ENCODE measurements at places on chromosomes 12 and 14.

DNA sequence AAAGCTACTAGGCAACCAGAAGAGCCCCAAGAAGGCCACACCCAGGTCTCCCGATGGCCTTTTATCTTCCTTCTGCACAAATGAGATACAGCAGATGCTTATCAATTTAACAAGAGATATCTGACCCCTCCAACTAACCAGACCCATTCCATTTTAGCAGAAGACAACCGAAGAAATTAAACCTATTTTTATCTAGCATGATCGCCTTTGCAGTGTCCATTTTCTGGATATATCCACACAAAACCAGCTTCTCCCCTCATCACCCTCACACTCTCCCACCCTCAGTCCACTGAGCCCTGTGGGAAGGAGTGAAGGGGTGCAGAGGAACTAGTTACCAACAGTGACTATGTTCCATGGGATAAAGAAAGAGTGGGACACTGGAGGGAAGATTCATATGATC is 20.9 kb upstream of the DHRS4 start:
- no peak for DNase-seq
- no peak overlapping the region for H3K27ac ChIP-seq
- no peaks in the 10 kb centered on the region for H3K4me1 ChIP-seq
- peaks cover 2% of the 10 kb centered on the region for H3K27me3 ChIP-seq

GRCh38 chr14:30180219-30180618 is 252.6 kb upstream of the PRKD1 start:
- H3K4me1 ChIP-seq = no peaks in the 10 kb centered on the region
- H3K27me3 ChIP-seq = no peaks in the 10 kb centered on the region
- no peak for DNase-seq
- no peak overlapping the region for H3K27ac ChIP-seq
- no peak overlapping the region for H3K4me3 ChIP-seq
- H3K36me3 ChIP-seq = no peaks in the 10 kb centered on the region

DNA sequence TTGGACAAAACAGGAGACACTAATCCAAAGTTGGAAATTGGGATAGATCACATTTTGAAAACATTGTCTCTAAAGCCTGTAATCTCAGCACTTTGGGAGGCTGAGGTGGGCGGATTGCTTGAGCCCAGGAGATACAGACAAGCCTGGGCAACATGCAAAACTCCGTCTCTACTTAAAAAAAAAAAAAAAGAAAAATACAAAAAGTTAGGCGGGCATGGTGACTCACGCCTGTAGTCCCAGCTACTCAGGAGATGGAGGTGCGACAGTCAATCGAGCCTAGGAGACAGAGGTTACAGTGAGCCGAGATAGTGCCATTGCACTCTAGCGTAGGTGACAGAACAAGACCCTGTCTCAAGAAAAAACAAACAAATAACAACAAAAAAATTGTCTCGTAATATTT is 152.1 kb downstream of the MGAT4C start:
- no peaks in the 10 kb centered on the region for H3K36me3 ChIP-seq
- no peaks in the 10 kb centered on the region for H3K27me3 ChIP-seq
- no peak overlapping the region for H3K4me3 ChIP-seq
- DNase-seq = no peak

- H3K36me3 ChIP-seq = peaks cover 9% of the 10 kb centered on the region
- peaks cover 28% of the 10 kb centered on the region for H3K4me1 ChIP-seq
- no peak overlapping the region for H3K4me3 ChIP-seq
- no peak overlapping the region for H3K27ac ChIP-seq
- DNase-seq = no peak
- no peaks in the 10 kb centered on the region for H3K27me3 ChIP-seq
Observed at GRCh38 chr12:46265102-46265501, 3.7 kb downstream of the SLC38A1 start.

GRCh38 chr12:50545786-50546185 is 41.0 kb downstream of the DIP2B start:
- H3K27ac ChIP-seq = no peak overlapping the region
- DNase-seq = no peak
- no peak overlapping the region for H3K4me3 ChIP-seq
- H3K36me3 ChIP-seq = no peaks in the 10 kb centered on the region
- peaks cover 17% of the 10 kb centered on the region for H3K4me1 ChIP-seq

DNA sequence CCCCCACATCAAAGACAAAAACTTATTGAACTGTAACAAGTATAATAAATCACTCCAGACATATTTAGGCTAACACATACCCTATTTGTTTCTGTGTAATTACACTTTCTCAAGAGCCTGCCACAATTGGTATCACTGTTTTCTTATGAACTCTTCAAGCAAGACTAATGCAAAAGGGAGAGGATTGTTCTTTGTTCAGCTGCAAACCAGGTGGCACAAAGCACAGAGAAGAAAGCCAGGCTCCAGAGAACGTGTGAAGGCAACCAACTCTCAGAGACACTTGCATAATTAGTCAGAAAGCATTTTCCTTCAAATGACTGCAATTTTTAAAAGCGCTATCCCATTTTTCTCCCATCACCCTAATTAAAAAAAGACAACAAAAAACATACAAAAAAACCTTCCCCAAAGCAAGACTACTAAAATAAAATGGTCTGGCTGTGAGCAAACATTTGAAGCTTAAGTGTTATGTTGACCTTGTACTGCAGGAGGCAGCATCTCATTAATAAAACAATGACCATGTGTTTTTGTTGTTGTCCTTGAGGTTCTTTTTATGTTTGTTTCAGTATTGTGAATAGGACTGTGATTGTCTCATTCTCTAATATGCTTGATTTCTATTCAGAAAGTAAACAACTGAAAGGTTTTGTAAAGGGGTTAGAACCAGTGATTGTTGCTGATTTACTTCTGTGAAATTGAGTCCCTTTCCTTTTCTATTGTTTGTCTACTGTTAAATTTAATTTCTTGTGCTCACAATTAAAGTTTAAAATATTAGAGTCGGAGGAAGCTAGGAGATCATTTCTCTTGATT is 452.7 kb upstream of the PDE3A start:
- no peak overlapping the region for H3K4me3 ChIP-seq
- DNase-seq = no peak
- H3K27ac ChIP-seq = no peak overlapping the region
- no peaks in the 10 kb centered on the region for H3K4me1 ChIP-seq
- H3K36me3 ChIP-seq = no peaks in the 10 kb centered on the region
- no peaks in the 10 kb centered on the region for H3K27me3 ChIP-seq

DNA sequence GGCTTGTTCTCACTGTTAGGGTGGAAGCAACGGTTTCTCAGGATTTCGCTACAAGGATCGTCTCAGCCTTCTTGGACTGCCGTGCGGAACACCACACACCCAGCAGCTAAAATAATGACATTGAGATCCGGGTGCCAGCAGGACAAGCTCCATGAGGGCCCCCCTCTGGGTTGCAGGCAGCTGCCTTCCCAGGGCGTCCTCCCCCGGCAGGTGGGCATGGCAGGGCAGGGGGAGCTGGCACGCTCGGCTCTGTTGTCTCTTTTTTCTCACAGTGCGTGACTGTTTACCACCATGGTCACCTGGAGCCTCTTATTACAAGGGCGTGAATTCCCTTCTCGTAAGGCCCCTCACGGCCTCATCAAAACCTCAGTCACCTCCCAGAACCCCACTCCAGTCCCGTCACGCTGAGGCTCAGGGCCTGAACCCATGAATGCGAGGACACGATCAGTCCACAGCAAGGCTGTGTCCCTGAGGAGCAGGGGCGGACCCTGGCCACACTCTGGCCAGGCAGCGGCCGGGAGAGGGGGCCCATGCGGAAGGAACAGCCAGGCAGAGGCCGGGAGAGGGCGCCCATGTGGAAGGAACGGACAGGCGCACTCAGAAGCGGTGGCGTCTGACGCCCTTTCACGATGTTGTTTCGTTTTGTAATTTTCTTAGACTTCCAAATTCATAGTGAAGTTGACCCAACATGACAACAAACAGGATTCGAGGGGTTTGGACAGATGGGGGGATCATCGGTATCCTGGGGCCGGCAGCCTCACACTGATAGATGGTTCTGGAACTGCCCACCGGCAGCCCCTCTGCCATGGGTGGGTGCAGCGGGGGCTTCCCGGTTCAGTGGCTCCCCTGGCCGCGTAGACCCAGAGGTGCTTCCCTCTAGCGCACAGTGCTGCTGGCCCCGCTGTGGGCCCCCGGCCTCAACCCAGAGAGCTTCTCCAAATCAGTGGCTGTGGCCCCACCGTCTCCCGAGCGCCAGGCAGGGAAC is 10.0 kb downstream of the LRCOL1 start:
- peaks cover 4% of the 10 kb centered on the region for H3K36me3 ChIP-seq
- peak overlapping the region; percentile 51 for H3K27ac ChIP-seq
- no peak for DNase-seq
- peak overlapping the region; percentile 83 for H3K4me3 ChIP-seq
- H3K27me3 ChIP-seq = peaks cover 19% of the 10 kb centered on the region
- peaks cover 30% of the 10 kb centered on the region for H3K4me1 ChIP-seq

DNA sequence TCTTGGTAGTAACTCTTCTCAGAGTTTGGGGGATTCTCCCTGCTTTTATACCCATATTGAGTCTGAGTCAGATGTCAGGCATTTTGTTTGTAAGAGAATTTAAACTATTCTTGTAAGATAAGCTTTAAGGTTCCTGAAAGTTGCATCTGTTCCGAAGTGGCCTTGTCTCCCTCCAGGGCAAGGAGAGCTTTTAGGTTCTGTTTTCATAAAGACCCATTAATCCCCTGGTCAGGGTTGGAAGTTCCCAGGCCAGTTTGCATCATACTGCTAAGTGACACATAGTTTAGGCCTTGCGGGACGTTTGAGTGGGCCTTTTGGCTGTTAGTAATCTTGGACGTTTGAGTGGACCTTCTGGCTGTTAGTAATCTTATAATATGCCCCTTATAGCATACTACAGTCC is 396.7 kb downstream of the NPAS3 start:
- H3K27me3 ChIP-seq = no peaks in the 10 kb centered on the region
- H3K36me3 ChIP-seq = no peaks in the 10 kb centered on the region
- no peaks in the 10 kb centered on the region for H3K4me1 ChIP-seq
- H3K4me3 ChIP-seq = no peak overlapping the region

DNA sequence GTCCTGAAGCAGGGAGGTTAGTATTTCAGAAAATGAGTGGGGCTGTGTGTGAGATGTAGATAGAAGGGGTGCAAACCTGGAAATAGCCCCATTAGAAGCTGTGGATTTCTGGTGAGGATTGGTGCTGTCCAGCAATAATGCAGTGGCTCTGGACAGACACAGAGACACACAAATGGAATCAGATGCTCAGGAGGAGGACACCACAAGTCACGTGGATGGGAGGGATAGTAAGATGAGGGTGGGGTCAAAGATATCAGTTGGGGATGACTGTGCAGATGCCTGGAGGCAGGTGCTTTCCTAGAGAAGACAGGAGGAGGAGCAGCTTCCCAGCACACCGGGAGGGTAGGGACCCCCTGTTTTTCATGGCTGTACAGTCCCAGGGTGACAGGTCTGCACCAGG is 136.5 kb downstream of the PLXNC1 start:
- no peak overlapping the region for H3K27ac ChIP-seq
- peaks cover 19% of the 10 kb centered on the region for H3K4me1 ChIP-seq
- H3K4me3 ChIP-seq = no peak overlapping the region
- DNase-seq = no peak
- H3K27me3 ChIP-seq = no peaks in the 10 kb centered on the region

GRCh38 chr14:68978172-68978911 is 760 bp downstream of the ACTN1 start:
- H3K36me3 ChIP-seq = no peaks in the 10 kb centered on the region
- H3K27me3 ChIP-seq = peaks cover 25% of the 10 kb centered on the region
- peaks cover 3% of the 10 kb centered on the region for H3K4me1 ChIP-seq
- peak overlapping the region; percentile 58 for H3K4me3 ChIP-seq

- no peaks in the 10 kb centered on the region for H3K27me3 ChIP-seq
- no peak for DNase-seq
- no peaks in the 10 kb centered on the region for H3K4me1 ChIP-seq
Observed at GRCh38 chr14:39977198-39977597, 545.0 kb upstream of the FBXO33 start.

GRCh38 chr14:84826294-84826693 is 703.6 kb upstream of the FLRT2 start:
- H3K4me1 ChIP-seq = no peaks in the 10 kb centered on the region
- H3K4me3 ChIP-seq = no peak overlapping the region
- no peak for DNase-seq
- H3K27ac ChIP-seq = no peak overlapping the region

DNA sequence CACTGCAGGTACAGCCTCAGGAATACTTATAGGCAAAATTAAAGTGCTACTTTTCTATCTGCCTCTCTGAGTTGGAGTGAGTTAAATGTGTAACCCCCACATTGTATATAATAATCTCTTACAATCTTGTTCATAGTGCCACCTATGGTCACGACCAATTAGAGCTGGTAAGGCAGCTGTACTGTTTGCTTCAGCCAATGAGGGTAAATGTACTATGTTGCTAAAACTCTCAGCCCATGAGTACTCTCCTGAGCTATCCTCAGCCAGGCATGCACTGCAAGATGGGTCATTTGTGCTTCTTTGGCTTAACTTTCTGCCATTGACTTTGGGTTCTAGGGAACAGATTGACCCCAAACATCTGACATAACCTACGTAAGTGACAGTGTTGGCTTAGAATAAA is 15.0 kb upstream of the MDM2 start:
- H3K27ac ChIP-seq = no peak overlapping the region
- peaks cover 2% of the 10 kb centered on the region for H3K4me1 ChIP-seq
- no peaks in the 10 kb centered on the region for H3K36me3 ChIP-seq
- no peaks in the 10 kb centered on the region for H3K27me3 ChIP-seq
- H3K4me3 ChIP-seq = no peak overlapping the region

DNA sequence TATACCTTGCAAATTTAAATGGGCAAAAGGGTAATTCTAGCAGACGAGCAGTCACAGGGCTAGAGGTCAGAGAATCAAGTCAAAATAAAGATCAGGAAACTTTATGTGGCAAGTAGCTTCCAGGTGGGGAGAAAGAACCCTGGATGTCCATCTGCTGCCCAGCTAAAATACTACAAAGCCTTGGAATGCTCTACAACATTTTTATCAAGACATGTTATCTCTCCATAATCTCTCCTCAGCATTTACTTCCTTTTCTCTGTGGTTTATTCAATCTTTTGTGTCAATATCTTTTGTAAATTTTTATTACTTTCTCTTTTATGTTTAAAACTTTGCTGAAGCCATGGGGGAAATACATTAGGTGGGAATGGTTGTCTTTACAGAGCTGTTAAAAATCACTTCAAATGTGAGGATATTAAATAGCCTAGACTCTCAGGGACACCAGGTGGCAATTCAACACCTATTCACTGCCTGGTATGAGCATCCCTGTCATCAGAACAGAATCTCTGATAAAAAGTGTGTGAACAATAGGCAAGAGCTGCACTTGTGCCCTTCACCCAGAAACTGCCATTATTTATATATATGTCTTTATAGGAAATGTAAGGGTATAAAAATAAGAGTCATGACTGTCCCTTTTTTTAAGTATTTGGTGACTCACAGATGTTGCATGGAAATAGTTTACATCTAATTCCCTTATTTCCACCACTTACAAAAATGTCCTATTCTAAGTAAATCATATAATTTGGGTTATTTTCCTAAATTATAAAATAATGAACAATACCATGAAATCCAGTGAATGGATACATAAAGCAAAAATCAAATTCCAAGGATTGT is 152.9 kb downstream of the EPS8 start:
- no peak overlapping the region for H3K27ac ChIP-seq
- no peak for DNase-seq
- H3K4me1 ChIP-seq = peaks cover 2% of the 10 kb centered on the region
- H3K27me3 ChIP-seq = no peaks in the 10 kb centered on the region
- no peak overlapping the region for H3K4me3 ChIP-seq

GRCh38 chr14:91029456-91030217 is 30.8 kb downstream of the RPS6KA5 start:
- H3K4me1 ChIP-seq = peaks cover 23% of the 10 kb centered on the region
- no peak overlapping the region for H3K4me3 ChIP-seq
- no peak overlapping the region for H3K27ac ChIP-seq
- H3K27me3 ChIP-seq = no peaks in the 10 kb centered on the region
- peaks cover 2% of the 10 kb centered on the region for H3K36me3 ChIP-seq
- DNase-seq = no peak

- DNase-seq = no peak
- no peak overlapping the region for H3K4me3 ChIP-seq
- peaks cover 10% of the 10 kb centered on the region for H3K27me3 ChIP-seq
- peaks cover 2% of the 10 kb centered on the region for H3K36me3 ChIP-seq
Observed at GRCh38 chr14:100827101-100828021, 1.4 kb downstream of the MEG3 start.
